ENCODE measurements at places on chromosomes 3 and 15. TPM values are rescaled to one million over a fixed set of nuclear protein-coding genes. Genes with fewer than 3 reads are reported as not detected.
A peak's percentile ranks its signal among the peaks of the same experiment; 100 is the strongest.

The THPO gene
- total RNA-seq: 0.92 TPM

The GXYLT2 gene
- 2.6 TPM for total RNA-seq

The GP9 gene
- not detected for total RNA-seq

The ARGFX gene
- not detected for total RNA-seq

The ALDH1L1 gene
- total RNA-seq: 52.8 TPM

The SLC15A2 gene
- total RNA-seq: 0.57 TPM

The SCN11A gene
- total RNA-seq: not detected

The FANCD2OS gene
- not detected for total RNA-seq

The GRM2 gene
- total RNA-seq: 0.32 TPM

The ZCWPW2 gene
- total RNA-seq: 2.7 TPM

- peak; percentile 89 for DNase-seq
Measured at GRCh38 chr3:128075522-128076482, 23.6 kb downstream of the SEC61A1 start.

- DNase-seq: no peak
Measured at GRCh38 chr15:99341786-99342185, 90.5 kb downstream of the LRRC28 start.

DNA sequence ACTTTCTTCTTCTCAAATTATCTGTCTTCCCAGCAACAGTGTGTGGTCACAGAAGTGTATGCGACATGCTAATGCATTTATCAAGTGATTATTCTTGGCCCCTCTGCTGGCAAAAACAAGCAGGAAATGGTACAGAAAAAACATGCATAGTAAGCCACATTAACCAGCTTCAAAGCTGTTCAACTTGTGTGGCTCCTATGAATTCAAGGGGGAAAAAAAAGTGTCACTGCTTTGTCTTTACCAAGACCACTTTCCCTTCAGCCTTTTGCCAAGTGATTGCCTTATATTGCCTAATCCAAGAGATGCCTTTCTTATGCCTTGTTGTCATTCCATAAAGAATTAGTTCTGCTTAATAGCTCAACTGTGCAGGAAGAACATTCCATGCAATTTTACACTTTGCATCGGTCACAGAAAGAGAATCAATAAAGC lies 39.1 kb downstream of the PRTG start:
- DNase-seq: no peak

DNA sequence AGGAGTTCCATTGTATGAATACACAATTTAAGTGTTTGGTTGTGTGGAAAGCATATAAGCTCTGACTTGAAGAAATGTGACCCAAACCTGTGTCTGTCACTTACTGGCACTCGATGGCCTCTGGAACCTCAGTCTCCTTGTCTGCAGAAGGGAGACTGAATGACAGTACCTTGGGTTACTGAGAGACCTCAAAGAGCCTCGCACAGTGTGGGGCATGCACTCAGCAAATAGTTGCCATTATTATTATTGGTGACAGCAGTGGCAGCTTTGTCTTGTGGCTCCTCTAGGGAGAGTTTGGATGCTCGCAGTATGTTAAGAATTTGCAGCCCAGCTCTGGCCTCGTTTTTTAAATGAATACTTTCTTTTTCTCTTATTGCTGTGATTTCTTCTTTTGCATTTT lies 43.4 kb downstream of the EEFSEC start:
- DNase-seq: no peak

- DNase-seq: no peak
Measured at GRCh38 chr3:96711816-96712215, 102.6 kb upstream of the EPHA6 start.

GRCh38 chr3:58261954-58262666 lies 24.5 kb downstream of the ABHD6 start:
- DNase-seq: no peak

GRCh38 chr3:134918441-134918840 lies 123.4 kb downstream of the EPHB1 start:
- no peak for DNase-seq

DNA sequence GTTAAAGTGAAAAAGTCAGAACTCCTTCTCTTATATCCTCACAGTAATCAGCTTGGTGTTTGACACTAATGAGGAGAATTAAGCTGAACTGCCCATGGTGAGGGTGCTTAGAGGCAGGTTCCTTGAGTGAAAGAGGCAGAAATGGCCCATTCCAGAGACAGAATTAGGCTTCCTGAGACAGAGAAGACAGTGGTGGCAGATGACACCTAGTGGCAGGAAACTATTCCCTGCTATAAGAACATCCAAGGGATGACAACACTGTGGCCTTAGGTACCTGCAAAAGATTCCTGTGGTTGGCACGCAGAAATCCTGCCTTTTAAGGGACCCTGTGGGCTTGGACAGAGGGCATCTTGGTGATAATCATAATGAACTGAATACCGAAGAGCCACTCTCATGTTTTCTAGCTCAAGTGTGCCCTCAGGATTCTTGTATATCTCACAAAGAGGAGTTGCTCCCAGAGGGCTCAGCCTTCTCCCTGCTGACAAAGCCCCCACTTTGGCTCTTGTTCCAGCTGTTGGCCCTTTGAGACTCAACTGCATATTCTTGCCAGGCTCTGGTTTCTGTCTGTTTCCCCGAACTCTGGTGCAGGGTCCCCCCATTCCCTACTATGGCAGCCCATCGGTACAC lies 56.0 kb downstream of the KBTBD12 start:
- DNase-seq: no peak

- no peak for DNase-seq
Measured at GRCh38 chr15:48096813-48097212, 24.0 kb upstream of the SLC24A5 start.

- no peak for DNase-seq
Measured at GRCh38 chr3:71250026-71250425, 333.5 kb downstream of the FOXP1 start.

DNA sequence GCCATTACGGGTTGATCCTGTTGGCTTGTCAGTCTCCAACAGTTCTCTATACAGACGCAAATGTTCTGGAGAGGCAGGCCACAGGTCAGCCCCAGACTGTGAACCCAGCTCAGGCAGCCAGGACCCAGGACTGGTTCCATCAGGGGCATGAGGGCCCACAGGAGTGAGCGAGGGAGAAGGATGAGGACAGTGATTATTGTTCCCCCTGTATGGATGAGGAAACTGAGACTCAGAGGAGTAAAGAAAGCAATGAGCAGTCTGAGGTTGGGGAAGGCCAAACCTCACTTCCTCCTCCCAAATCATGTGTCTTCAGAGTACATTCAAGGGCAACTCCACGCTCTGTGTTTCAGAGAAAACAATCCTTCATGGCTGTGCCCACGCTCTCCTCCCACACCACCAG lies 121.9 kb downstream of the RPLP1 start:
- DNase-seq: no peak

GRCh38 chr3:159057621-159058020 lies 255.8 kb downstream of the MFSD1 start:
- DNase-seq: no peak

- no peak for DNase-seq
Measured at GRCh38 chr15:64596701-64597476, 136.5 kb downstream of the ZNF609 start.

DNA sequence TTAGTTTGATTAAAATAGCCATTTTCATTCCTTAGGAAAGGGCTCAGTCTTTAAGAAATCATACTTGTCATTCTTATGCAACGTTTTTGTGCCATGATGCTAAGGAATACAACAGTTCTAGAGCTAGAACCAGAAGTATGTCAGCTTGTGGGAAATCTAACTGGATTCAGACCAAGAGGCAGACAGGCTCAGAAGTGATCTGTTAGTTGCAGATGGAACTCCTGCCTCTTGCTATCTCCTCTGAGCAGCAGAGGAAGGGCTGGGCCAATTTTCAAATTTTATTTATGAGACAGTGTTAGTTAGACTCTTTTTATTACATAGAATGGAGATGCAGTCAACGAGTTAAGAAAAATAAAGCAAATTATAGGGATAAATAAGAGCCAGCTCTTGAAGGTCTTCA lies 48.5 kb upstream of the RYR3 start:
- no peak for DNase-seq

GRCh38 chr3:72395776-72396311 lies 452.4 kb downstream of the SHQ1 start:
- no peak for DNase-seq

DNA sequence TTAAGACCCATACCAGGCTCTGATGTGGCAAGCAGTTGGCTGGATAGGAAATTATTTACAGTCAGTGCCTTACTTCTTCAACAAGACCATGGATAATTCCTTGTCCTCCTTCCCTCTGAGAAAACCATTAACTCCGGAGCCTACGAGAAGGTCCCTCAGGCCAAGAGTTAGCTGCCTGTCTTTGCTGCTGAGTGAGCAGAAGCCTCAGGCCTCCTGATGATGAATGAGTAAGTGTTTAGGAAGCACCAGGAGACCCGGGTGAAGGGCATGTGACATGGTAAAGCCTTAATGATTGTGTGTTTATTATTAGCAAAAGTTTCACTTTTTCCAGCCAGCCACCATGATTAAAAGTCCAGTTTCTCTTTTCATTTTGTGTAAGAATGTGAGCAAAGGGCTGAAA lies 174.9 kb upstream of the TOPAZ1 start:
- DNase-seq: no peak

- no peak for DNase-seq
Measured at GRCh38 chr3:69008980-69009379, 4.5 kb downstream of the EOGT start.

- DNase-seq: no peak
Measured at GRCh38 chr15:75821786-75822345, 21.4 kb upstream of the UBE2Q2 start.

DNA sequence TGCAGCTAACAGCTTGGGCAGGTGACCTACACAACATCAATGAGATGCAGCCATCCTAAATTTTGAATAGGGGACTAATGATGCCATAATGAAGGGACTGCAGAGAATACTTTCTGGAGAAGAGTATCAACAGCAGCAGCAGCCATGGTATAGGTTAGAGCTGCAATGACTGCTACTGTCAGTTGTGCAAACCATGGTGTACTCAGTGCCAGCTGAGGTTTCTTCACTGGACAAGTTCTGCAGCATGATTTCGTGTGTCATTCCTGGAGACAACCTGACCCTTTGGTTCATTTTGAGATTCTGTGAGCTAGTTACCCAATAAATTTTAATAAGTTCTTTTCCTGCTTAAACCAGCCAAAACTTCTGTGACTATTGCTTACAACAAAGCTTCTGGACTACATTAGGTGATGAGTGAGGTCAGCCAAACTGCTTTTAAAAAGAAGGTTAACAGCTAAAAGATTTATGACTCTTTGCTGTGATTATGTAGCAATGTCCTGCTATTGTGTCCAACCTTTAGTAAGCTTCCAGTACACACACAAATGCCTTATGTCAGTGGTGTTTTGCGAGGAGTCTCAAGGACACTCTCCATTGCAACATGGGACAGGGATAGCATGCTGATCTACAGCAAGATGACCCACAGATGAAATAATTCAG lies 4.8 kb upstream of the DAZL start:
- DNase-seq: no peak

DNA sequence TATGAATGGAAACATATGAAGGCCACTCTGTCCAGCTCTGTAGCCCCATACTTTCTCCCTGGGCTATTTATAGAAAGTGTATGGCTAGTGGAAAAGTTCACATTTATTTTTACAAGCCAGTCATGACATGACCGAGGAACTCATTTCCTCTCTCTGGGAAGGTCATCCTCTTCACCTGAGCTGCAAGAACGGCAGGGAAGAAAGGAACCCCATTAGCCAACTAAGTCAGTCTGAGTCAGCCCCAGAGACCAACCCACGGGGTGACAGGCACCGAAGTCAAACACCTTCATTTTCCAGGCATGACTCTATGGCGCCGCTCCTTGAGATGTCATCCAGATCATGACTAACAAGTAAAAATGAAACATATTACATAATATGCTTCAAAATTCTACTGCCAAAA lies 4.8 kb downstream of the PAQR9 start:
- DNase-seq: peak; percentile 38

- DNase-seq: no peak
Measured at GRCh38 chr3:64463981-64464380, 223.8 kb downstream of the ADAMTS9 start.
